SK-MEL-5 (cell line): ENCODE measurements at places on chromosomes 1 and 21. TPM values are rescaled to one million over a fixed set of nuclear protein-coding genes. Genes with fewer than 3 reads are reported as not detected.
A peak's percentile ranks its signal among the peaks of the same experiment; 100 is the strongest.

The RHD gene
- 1.2 and 2.2 TPM in 2 replicates for total RNA-seq

DNA sequence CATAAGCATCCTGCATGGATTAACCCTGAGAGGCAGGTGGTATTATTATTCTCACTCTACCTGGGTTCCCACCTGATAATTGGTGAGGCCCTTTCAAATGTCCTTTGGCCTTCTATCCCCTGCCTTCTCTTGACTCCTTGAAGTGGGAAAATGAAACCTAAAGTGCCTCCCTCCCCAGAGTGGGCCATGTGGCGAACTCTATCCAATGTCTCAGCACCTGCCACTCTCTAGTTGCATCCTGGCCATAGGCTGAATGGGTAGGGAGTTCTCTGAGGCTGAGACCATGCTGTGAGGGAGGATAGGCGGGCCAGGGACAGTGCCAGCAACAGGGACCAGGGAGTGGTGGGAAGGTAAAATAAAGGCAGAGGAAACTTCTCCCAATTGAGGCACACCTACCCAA lies 35.3 kb downstream of the ELF3 start:
- DNase-seq: no peak

DNA sequence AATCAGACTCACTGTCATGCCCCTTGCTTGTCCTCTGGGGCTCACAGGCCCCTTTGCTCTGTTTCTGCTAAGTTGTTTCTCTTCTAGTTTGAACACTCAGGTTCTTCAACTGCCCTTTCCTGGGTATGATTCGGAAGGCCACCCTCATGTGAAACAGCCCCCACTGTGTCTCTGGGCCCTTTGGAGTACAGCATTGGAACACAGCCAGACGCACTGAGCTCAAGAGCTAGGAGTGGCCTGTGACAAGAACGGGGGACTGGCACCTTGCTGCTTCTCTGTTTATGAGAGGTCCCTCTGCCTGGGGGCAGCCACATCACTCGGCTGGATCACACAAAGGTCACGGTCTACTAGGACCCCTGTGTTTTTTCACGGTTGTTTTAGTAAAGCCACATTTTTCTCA lies 114.4 kb upstream of the ZC3H12A start:
- no peak for DNase-seq

- peak; percentile 16 for DNase-seq
Observed at GRCh38 chr1:8047686-8048445, 21.8 kb upstream of the ERRFI1 start.

- DNase-seq: no peak
Observed at GRCh38 chr21:41018431-41018830, 149.5 kb upstream of the BACE2 start.

GRCh38 chr1:29824511-29825273 lies 588.4 kb downstream of the PTPRU start:
- no peak for DNase-seq

DNA sequence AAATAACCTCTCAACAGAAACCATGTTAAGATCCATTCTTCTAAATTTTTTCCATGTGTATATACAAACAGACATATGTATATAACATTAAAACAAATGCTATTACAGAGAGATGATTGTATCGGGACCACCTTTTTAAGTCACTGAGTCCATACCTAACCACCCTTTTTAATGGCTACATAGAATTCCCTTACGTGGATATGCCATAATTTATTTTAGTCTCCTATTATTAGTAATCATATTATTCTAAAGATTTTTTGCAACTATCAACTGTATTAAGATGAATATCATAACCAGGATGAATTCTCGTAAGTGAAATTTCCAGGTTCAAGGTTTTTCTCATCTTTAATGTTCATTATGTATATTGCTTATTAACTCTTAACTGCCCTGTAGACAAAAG lies 259.7 kb downstream of the HHAT start:
- no peak for DNase-seq

DNA sequence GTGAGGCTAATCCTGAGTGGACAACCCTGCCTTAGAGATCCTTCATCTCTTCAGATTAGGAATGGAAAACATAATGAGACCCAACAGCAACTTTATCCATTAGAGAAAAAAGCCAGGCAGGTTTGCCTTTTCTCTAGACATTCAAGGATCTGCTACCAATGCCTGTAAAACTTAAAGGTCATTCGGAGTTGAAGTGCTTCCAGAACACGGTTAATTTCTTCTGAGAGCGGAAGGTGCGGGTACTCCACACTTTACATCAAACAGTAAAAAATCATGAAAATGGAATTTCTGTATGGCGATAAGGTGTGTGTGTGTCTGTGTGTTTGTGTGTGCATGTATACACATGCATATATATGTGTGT lies 65.2 kb upstream of the PRKACB start:
- no peak for DNase-seq

DNA sequence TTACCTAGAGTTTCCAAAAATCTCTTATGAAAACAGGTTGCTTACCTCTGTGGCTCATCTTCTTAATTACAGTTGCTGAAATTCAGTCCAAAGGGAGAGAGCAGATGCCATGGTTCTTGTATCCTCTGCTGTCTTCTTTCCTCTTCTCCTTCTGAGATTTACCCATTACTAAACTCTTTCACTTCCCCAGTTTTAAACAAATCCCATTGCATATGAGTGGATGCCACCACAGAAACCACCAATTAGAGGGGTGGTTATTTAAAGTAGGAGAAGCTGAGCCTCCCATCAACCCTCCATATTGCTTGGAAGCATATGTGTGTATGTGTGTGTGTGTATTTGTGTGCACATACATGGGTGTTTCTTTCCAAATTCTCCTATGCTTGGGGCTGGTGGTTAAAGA lies 128.5 kb upstream of the KCNK1 start:
- no peak for DNase-seq

The OR10J1 gene
- total RNA-seq: not detected in 2 replicates

DNA sequence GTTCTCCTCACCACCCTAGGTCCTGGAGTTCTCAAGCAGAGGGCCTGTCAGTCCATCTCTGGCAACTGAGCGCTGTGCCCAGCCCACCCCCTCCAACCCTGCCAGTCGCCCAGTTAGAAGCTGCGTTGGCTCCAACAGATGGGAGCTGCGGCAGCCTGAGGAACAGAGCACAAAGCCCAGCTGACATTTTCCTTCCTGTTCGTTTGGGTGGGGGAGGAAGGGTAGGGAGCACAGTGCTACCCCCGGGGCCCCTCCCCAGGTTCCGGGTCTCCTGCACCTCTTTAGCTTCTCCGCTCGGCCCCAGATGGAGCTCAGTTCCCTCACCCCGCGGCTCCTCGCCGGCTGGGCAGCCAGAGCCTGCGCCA lies 1.4 kb downstream of the LRRN2 start:
- no peak for DNase-seq

- DNase-seq: no peak
Observed at GRCh38 chr1:12542616-12543592, 75.1 kb downstream of the DHRS3 start.

DNA sequence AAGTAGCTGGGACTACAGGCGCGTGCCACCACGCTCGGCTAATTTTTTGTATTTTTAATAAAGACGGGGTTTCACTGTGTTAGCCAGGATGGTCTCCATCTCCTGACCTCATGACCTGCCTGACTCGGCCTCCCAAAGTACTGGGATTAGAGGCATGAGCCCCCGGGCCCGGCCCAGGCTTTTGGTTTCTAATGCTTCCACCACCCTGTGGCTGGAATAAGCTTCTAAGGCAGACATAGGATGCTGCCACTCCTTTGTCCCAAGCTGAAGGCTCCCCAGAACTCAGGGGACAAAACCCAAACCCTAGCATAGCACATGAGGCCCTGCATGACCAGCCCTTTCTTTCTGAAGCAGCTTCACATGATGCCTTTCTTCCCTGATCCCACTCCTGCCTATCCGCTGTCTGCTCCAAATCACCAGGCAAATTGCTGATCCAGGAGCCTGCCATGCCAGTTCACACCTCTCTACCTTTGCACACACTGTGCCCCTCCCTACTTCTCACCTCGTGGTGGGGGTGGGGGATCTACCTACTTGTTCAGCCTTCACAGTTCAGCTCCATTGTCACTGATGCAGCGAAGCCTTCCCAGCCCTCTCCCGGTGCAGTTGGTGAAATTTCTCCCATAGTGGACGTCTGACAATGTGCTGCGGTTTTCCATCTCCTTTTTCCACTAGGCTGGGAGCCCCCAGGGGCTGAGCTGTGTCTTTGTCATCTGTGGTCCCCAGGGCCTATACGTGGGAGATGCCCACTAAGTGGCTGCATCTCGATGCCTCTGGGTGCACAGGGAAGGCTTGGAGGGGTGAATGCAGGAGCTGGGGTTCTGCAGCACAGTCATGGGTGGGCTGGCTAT lies 6.9 kb downstream of the PTPRU start:
- no peak for DNase-seq

- DNase-seq: peak; percentile 53
Observed at GRCh38 chr1:112904071-112904830, 51.7 kb downstream of the SLC16A1 start.

DNA sequence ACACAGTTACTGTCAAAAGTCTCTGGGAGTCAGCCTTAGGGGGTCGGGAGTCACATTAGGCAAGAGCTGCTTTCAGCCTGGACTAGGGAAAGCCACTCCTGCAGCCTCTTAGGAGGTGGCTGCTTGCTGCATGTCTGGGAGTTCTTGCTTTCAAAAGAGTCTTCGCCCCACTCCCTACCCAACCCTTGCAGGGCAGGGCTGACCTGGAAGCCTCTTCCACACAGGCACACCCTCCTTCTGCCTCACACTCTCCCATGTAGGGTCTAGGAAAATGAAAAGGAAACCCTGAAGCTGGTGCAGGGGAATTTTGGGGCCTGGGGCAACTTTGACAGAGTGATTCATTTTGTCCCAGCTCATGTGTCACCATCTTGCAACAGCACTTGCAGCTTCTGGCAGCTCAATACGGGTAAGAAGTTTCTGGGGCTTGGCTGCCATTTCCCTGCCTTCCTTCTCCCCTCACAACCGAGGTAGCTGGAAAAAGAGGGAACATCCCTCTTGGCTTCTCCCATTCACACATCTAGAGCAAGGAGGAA lies 37.3 kb downstream of the KCND3 start:
- DNase-seq: no peak

- peak; percentile 94 for DNase-seq
Observed at GRCh38 chr1:207941665-207942064, 30.7 kb upstream of the CD34 start.

DNA sequence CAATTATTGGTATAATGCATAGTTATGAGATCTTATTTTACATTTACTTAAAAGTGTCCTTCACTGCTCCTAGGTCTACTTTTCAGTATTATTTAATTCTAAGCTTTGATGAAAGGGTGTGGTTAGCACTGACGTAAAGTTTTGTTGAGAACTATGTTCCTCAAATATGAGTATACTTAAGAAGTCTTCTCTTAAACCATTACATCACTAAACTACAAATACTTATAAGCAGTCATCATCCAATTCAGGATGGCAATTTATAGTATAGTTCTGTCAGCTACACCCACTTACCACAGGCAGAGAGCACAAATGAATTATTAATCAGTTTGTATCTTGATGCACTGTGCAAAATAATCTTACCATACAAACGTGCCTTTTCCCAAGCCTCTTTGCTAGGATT lies 27.0 kb downstream of the TRMT1L start:
- no peak for DNase-seq

DNA sequence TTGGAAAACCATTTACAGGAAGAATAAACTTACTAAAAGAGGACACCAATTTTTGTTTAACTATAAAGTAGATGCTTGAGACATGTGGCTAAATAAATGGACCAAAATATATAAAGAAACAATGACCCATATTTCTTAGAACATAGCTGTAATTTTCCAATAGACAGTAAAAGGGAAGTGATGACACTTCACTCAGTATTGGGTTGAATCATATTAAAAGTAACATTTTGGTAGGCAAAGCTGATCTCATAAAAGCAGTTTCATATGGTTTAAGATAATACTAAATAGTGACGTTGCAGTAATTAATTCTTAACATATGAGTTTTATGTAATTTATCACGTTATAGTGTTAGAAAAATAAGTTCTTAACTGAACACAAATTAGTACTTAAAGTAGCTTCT lies 308.9 kb upstream of the RUNX1 start:
- no peak for DNase-seq

- DNase-seq: no peak
Observed at GRCh38 chr1:89941110-89941766, 53.7 kb upstream of the ZNF326 start.

DNA sequence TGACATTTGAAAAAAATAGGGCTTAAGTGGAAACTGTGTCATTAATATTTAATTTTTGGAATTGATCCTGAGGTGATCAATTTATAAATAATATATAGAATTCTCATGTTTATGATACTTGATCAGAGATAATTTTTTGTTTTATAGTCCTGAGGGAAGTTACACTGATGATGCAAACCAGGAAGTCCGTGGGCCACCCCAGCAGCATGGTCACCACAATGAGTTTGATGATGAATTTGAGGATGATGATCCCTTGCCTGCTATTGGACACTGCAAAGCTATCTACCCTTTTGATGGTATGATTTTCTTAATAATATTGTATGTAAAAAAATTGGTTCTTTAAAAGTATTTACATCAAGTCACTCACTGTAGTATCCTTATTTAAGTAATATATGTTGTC lies 101.2 kb downstream of the FNBP1L start:
- no peak for DNase-seq

The TTC39A gene
- total RNA-seq: 2.4 and 3.5 TPM in 2 replicates

GRCh38 chr1:8858112-8858668 lies 20.3 kb downstream of the ENO1 start:
- DNase-seq: no peak

The NOTCH2NLA gene
- total RNA-seq: 31.3 and 37.2 TPM in 2 replicates

- no peak for DNase-seq
Observed at GRCh38 chr1:219523411-219523810, 89.5 kb downstream of the ZC3H11B start.

GRCh38 chr1:118504867-118505266 lies 319.8 kb upstream of the SPAG17 start:
- DNase-seq: no peak

DNA sequence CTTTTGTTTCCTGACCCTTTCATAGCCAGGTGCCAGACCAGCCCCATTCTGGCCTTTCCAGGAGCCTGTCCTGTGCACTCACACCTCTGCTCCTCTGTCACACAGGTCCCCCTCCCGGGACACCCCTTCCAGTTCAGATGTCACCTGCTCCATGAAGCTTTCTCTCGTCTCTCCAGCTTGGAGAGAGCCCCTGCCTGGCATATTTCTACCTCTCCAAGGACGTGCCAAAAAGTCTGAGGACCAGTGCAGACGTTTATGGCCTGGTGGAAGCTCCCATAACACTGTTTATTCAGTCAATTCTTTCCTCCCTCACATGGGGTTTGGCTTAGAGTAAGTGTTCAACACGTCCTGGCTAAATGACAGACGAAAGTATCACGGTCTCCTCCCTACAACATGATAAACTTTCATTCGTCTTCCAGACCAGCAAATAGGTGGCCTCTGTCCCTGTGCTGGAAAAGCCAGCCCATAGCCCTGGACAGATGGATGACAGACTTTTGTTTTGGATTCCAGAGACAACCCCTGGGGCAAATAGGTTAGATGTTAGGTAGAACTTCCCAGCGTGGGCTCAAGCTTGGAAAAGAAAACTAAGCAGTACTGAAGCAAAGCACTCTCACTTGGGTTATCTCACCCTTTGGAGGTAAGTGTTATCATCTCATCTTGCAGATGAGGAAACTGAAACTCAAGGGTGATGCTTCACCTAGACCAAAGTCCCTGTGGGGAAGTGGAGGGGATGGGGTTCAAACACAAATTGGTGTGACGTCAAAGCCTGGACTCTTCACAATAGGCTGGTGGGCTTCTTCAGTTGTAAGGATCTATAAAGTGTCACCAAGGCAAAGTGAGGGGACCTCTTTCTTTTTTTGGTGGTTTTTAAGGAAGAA lies 52.9 kb upstream of the ECE1 start:
- DNase-seq: no peak

The GUCA2A gene
- total RNA-seq: not detected in 2 replicates

- no peak for DNase-seq
Observed at GRCh38 chr1:242854466-242854865, 330.0 kb upstream of the PLD5 start.

GRCh38 chr1:159121526-159121925 lies 45.0 kb upstream of the AIM2 start:
- no peak for DNase-seq
